Endodermal cell (in vitro differentiated cells): ENCODE measurements at places on chromosomes 1 and 21. TPM values are rescaled to one million over a fixed set of nuclear protein-coding genes. Genes with fewer than 3 reads are reported as not detected.

DNA sequence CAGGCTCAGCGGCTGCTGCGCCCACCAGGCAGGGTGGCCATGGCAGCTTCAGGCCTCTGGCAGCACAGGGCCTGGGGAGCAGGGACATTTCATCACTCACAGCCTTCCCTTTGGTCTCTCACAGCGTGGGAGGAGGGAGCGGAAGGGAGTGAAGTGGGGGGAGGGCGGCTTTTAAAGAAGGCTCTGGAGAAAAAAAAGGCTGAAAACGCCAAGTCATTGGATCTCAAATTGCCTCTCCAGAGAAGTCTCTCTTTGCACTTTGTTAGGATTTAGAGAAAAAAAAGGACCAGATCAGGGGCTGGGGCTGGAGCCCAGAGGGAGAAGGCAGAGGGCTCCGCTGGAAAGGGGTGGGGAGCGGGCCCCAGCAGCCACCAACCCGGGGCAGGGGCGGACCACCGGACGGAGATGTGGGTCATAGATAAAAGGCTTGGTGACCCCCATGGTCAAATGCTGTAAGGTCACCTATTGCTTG lies 209.9 kb downstream of the GRIK3 start:
- H3K27ac ChIP-seq: peak overlapping the region; percentile 78
- no peaks in the 10 kb centered on the region for H3K36me3 ChIP-seq
- H3K4me3 ChIP-seq: no peak overlapping the region
- DNase-seq: peak; percentile 78
- no peaks in the 10 kb centered on the region for H3K27me3 ChIP-seq

DNA sequence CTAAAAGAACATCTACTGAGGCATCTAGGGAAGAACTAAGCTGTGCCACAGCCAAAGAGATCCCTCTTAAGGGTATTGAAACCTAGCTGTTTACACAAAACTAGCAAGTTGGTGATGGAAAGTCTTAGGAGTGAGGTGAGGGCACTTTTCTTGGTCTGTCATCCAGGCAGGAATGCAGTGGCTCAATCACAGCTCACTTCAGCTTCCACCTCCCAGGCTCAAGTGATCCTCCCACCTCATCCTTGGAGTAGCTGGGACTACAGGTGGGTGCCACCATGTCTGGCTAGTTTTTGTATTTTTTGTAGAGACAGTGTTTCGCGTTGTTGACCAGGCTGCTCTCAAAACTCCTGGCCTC lies 2.4 kb downstream of the PLEKHO1 start:
- peak overlapping the region; percentile 98 for H3K4me3 ChIP-seq
- no peaks in the 10 kb centered on the region for H3K4me1 ChIP-seq
- no peak for DNase-seq
- H3K27me3 ChIP-seq: no peaks in the 10 kb centered on the region
- peaks cover 46% of the 10 kb centered on the region for H3K36me3 ChIP-seq

DNA sequence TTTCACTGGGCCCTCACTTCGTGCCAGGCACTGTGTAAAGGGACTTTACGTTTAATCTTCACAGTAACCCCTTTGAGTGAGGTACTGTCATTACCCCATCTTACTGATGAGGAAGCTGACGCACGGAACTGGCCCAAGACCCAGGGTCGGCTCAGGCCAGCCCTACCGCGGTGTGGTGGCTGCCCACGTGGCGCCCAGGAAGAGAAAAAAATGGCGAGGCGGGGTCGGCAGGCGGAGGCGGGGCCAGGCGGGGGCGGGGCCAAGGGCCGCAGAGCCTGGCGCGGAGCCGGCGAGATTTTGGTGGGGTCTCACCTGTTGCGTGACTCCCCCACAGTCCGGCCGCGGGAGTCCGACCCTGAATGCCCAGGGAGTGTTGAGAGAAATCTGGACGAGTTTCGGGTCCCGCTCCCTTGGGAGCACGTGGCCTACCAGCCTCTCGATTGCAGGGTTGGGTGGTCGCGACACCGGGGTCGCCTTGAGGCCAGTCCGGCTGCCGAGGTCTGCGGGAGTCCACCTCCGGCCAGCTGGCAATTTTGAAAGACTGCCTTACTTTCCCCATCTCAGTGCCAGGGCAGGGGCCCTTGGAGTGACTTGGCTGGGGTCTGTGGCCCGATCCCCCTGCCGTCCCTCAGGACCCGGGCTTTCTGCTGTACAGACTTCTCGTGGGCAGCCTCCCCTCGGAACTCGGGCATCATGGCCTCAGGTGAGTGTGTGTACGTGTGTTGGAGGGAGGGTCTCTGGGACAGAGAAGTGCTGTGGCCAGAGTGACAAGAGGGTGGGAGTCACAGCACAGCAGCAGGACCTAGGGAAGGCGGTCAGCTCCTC lies at the start of the genes AMPD2 and GNAT2:
TSS of gene AMPD2 (plus strand) at position 262 of the 825 bp plus-strand sequence. CDS start 1,339 bp downstream, outside the sequence.
TSS of gene GNAT2 (minus strand) at position 41 of the 825 bp plus-strand sequence. CDS start 6,746 bp downstream, outside the sequence.
- peak; percentile 91 for DNase-seq
- peaks cover 7% of the 10 kb centered on the region for H3K4me1 ChIP-seq
- H3K4me3 ChIP-seq: peak within 1 kb of the TSS; percentile 95
- no peaks in the 10 kb centered on the region for H3K27me3 ChIP-seq
- H3K36me3 ChIP-seq: no peaks in the 10 kb centered on the region
- H3K27ac ChIP-seq: peak within 1 kb of the TSS; percentile 73

DNA sequence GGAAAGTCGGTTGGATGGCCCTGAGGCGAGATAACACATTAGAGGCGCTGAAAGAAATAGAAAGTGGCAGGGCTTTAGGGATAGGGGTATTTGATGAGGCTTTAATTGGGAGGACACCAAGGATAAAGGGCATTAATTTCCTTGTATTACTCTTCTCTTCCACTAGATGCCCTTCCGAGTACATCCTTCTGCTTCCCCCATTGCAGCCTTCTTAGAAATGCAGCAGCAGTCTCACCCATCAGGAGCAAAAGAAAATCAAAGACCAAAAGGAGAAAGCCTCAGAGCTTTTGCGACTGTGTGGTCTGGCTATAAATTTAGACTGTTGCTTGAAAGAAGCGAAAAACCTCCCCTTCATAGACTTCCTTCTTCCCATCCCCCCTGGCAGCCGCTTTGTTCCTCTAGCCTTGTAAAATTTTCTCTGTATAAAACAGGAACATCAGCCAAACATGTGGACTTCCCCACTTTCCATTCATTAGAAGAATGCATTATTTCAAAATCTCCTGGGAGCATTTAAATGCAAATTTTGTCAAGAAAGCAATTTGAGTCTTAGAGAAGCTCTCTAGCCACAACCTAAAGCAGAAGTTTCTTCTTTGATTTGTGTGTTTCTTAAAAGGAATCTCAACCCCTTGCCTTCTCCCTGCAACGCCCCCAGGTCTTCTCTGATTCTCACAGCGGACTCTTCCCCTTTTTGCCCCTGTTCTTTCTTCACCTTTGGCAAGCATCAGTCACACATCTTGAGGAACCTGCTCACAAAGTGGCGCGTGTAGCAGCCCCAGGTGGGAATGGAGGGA lies 76.6 kb downstream of the NDUFS5 start:
- no peaks in the 10 kb centered on the region for H3K36me3 ChIP-seq
- H3K27ac ChIP-seq: peak overlapping the region; percentile 82
- H3K27me3 ChIP-seq: no peaks in the 10 kb centered on the region

- no peaks in the 10 kb centered on the region for H3K27me3 ChIP-seq
- H3K4me3 ChIP-seq: no peak overlapping the region
- H3K27ac ChIP-seq: no peak overlapping the region
Observed at GRCh38 chr1:100076744-100077143, 56.0 kb downstream of the SASS6 start.

DNA sequence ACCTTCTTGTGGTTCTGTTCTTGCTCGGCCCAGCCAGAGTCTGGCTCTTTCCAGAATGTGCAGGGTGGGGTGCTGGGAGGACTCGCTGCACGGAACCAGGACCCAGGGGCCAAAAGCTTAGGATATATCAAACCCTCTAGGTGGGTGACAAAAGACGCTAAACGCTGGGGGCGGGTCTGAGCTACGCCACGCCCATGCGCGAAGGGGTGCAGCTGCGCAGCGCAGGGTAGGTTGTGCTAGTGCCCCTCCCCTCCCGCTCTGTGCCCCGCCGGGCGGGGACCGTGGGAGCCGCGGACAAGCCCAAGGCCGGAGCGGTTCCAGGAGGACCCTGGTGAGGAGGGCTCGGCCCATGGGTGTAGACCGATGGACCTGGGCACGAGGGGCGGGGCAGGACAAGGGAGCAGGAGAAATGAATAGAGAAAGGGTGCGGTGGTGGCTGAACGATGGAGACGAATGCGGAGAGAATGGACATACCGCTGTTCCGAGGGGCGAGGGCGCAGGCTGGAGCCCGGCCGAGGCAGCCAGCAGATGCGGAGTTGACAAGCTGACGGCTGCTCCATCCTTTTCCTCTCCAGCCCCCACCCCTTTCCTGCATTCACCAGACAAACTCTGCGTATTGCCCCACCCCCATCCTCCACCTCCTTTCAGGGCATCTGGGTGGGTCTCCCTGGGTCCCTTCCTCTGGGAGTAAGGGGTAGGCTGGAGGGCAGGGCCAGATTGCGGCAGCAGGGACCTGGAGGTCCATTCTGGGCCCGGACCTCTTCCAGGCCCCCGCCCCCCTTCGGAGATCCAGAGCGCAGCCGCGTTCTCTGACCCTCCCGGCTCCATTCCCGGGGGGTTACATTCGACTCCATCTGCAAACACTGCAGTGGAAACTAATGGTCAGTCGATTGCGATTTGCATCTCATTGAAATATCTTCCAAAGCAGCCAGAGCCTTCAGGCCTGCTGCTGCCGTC lies at the start of gene RUSC1:
TSS of gene RUSC1 (plus strand) at position 234 of the 957 bp plus-strand sequence. CDS start 880 bp downstream, outside the sequence.
- H3K4me1 ChIP-seq: peaks cover 9% of the 10 kb centered on the region
- peaks cover 37% of the 10 kb centered on the region for H3K36me3 ChIP-seq
- peak within 1 kb of the TSS; percentile 75 for H3K27ac ChIP-seq
- H3K27me3 ChIP-seq: no peaks in the 10 kb centered on the region

Gene C1orf226
- 6.2 to 8.0 TPM (median 6.7 TPM) in 3 replicates for total RNA-seq

Gene SYTL1
- total RNA-seq: 6.7 and 6.8 TPM in 2 replicates

Gene KCNK1
- 46.4 and 50.1 TPM in 2 replicates for total RNA-seq

Gene CSDE1
- 517 and 540 TPM in 2 replicates for total RNA-seq

Gene ADGRL2
- total RNA-seq: 58.7 to 66.8 TPM (median 61.6 TPM) in 3 replicates
